Effector memory CD4-positive, alpha-beta T cell (primary cell): ENCODE measurements at places on chromosomes 5 and 9.
A peak's percentile ranks its signal among the peaks of the same experiment; 100 is the strongest.

DNA sequence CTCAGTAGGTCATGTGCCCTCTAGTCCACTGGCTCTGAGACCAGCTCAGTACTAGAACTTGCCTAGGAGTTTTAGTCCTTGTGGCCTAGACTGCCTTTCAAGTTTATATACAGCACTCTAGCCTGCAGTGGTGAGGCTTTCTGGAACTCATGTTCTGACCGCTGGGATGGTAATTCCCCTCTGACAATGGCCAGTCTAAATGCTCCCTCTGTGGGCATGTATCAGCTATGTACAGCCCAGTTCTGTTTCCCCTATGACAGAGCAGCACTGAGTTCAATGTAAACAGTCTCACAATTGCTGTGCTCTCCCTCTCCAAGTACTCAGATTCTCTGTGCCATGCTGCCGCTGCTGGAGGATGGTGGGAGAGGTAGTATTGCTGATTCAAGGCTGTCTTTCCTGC, 68.6 kb upstream of the SLC27A6 start:
- no peaks in the 10 kb centered on the region for H3K27me3 ChIP-seq
- no peak for DNase-seq
- no peak overlapping the region for H3K4me3 ChIP-seq
- H3K36me3 ChIP-seq = no peaks in the 10 kb centered on the region
- no peaks in the 10 kb centered on the region for H3K4me1 ChIP-seq

- no peaks in the 10 kb centered on the region for H3K27me3 ChIP-seq
- no peak overlapping the region for H3K4me3 ChIP-seq
- DNase-seq = no peak
- no peaks in the 10 kb centered on the region for H3K36me3 ChIP-seq
These were observed 55.7 kb upstream of the SLC44A1 start for GRCh38 chr9:105188746-105189145.

- no peak overlapping the region for H3K4me3 ChIP-seq
- H3K27me3 ChIP-seq = no peaks in the 10 kb centered on the region
- DNase-seq = no peak
- no peak overlapping the region for H3K27ac ChIP-seq
- H3K4me1 ChIP-seq = no peaks in the 10 kb centered on the region
- no peaks in the 10 kb centered on the region for H3K36me3 ChIP-seq
These were observed 7.2 kb upstream of the SMIM32 start for GRCh38 chr5:136200130-136200529.

DNA sequence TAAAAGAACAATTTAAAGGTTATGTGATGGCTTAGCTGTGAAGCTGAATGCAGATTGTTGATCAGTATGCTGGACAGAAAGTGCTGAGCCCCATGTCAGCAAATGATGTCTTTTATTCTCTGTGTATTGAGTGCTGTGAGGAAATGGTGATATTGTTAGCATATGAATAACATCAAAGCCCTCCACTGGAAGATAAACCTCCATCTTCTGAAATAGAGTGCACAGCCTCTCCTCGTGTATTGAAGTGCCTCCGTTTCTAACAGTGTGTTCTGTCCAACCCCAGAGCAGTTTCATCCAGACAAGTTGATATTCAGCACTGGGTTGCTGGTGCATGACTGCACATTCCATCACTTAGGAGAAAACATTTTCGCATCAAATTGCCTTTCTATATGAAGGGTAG, 242.9 kb downstream of the CSNK1G3 start:
- H3K4me3 ChIP-seq = no peak overlapping the region
- no peaks in the 10 kb centered on the region for H3K36me3 ChIP-seq
- no peaks in the 10 kb centered on the region for H3K27me3 ChIP-seq
- H3K27ac ChIP-seq = no peak overlapping the region

DNA sequence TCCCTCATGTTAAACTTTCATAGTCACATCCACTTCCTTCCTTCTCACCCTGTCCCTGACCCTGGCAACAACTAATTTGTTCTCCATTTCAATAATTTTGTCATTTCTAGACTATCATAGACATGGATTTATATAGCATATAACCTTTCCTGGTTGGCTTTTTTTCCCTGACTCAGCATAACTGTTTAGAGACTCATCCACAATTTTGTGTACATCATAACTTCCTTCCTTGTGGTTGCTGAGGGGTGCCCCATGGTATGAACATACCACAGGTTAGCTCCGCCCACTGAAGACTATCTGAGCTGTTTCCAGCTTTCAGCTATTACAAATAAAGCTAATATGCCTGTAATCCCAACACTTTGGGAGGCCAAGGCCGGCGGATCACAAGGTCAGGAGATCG, 137.3 kb downstream of the PHF2 start:
- no peaks in the 10 kb centered on the region for H3K4me1 ChIP-seq
- no peak overlapping the region for H3K4me3 ChIP-seq
- no peak for DNase-seq
- H3K36me3 ChIP-seq = no peaks in the 10 kb centered on the region
- H3K27ac ChIP-seq = no peak overlapping the region
- H3K27me3 ChIP-seq = no peaks in the 10 kb centered on the region

GRCh38 chr9:85553475-85553874, 188.3 kb downstream of the AGTPBP1 start:
- H3K4me3 ChIP-seq = no peak overlapping the region
- no peak overlapping the region for H3K27ac ChIP-seq
- no peaks in the 10 kb centered on the region for H3K4me1 ChIP-seq
- no peak for DNase-seq

- H3K4me1 ChIP-seq = peaks cover 81% of the 10 kb centered on the region
- H3K4me3 ChIP-seq = peak overlapping the region; percentile 71
- peak overlapping the region; percentile 100 for H3K27ac ChIP-seq
These were observed 7.4 kb downstream of the TRAF1 start for GRCh38 chr9:120918931-120919842.

DNA sequence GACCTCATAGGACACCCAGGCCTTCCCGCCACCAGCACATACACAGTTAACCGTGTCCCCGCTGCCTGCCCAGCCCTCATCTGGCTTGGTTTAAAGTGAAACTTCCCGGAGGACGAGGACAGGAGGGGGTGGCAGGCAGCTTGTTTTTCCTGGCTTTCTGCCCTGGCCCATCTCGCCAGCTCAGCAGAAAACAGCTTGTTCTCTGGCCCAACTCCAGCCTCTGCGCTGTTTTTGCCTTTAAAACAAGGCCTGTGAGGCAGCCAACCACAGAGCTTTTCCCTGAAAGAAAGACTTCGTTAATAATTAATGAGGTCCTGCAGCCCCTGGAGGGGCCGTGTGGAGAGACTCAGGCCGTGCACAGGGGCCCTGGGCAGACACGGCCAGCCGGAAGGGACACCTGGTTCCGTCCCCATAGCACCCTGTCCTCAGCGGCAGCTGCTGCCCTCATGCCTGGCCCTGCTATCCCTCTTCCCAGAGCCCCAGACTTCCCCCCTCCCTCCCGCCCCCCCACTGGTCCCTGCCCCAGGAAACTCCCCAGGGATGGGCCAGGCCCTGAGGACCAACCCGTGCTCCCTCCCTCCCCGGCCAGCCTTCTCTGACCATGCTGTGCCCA, 108.7 kb downstream of the RXRA start:
- no peak overlapping the region for H3K4me3 ChIP-seq
- H3K27me3 ChIP-seq = no peaks in the 10 kb centered on the region
- no peak overlapping the region for H3K27ac ChIP-seq
- no peak for DNase-seq
- no peaks in the 10 kb centered on the region for H3K4me1 ChIP-seq

- H3K27ac ChIP-seq = no peak overlapping the region
- no peak for DNase-seq
- H3K4me1 ChIP-seq = no peaks in the 10 kb centered on the region
- H3K27me3 ChIP-seq = no peaks in the 10 kb centered on the region
These were observed 18.9 kb upstream of the RASEF start for GRCh38 chr9:83081846-83082245.

GRCh38 chr9:103816146-103816545, 278.0 kb upstream of the SMC2 start:
- H3K27me3 ChIP-seq = no peaks in the 10 kb centered on the region
- no peak overlapping the region for H3K4me3 ChIP-seq
- H3K36me3 ChIP-seq = no peaks in the 10 kb centered on the region
- H3K4me1 ChIP-seq = no peaks in the 10 kb centered on the region

- DNase-seq = no peak
- no peak overlapping the region for H3K27ac ChIP-seq
- H3K36me3 ChIP-seq = no peaks in the 10 kb centered on the region
- H3K4me1 ChIP-seq = no peaks in the 10 kb centered on the region
- H3K27me3 ChIP-seq = no peaks in the 10 kb centered on the region
- H3K4me3 ChIP-seq = no peak overlapping the region
These were observed 239.0 kb downstream of the FSTL4 start for GRCh38 chr5:133373121-133373870.

DNA sequence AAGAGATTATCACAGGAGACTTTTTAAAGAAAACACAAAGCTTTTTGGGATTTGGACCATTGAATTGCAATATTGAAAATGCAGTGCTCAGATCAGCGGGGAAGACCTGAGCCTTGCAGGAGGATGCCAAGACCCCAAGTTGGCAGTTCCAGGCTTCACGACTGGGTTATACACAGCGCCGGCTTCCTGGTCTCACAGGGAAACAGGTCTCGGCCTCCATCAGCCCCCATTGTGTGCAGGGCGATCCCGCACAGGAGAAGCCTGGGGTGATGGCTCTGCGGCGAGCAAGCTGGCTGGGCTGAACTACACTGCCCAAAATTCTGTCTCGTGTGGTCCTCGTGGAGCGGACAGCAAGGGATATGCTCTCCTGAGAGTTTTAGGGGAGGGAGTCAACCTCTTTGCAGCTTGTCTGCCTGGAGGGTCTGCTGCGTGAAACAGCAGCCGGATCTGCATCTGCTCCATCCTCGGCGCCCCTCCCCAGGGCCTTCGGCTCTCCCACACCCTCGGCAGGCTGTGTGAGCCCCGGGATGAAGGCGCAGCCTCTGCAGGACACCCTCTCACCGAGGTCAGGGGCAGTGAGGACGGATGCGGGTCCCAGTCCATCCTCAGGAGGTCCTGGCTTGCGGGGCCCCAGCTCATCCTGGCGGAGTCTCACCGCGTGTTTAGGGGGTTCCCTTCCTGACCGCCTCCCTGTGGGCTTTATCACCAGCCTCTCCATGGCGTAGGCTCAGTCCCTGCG, 60.6 kb downstream of the NSUN2 start:
- H3K27me3 ChIP-seq = no peaks in the 10 kb centered on the region
- no peak overlapping the region for H3K27ac ChIP-seq
- no peaks in the 10 kb centered on the region for H3K4me1 ChIP-seq
- H3K36me3 ChIP-seq = no peaks in the 10 kb centered on the region
- no peak overlapping the region for H3K4me3 ChIP-seq

GRCh38 chr5:93303291-93303691, 277.7 kb downstream of the NR2F1-AS1 start:
- H3K4me1 ChIP-seq = no peaks in the 10 kb centered on the region
- H3K36me3 ChIP-seq = no peaks in the 10 kb centered on the region
- DNase-seq = no peak
- no peaks in the 10 kb centered on the region for H3K27me3 ChIP-seq
- no peak overlapping the region for H3K27ac ChIP-seq

GRCh38 chr5:56146674-56147073, 86.5 kb downstream of the ANKRD55 start:
- H3K36me3 ChIP-seq = no peaks in the 10 kb centered on the region
- no peak overlapping the region for H3K4me3 ChIP-seq
- no peak for DNase-seq
- H3K27me3 ChIP-seq = no peaks in the 10 kb centered on the region
- H3K4me1 ChIP-seq = peaks cover 5% of the 10 kb centered on the region

DNA sequence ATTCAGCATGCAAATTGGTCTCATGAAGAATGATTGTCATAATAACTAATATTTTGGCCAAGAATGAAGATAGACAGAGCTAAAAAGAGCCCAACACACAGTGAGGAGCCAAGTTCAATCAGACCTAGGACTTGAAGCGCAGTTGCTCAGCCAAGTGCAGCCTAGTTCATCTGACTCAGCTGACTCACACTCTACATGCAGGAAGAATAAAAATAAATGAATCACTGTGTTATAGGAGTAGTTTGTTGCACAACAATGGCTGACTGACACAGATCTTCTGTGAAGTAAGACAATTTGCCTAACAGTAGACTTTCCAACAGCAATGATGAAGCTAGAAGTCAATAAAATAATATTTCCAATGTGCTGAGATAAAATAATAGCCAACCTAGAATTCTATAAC, 261.5 kb downstream of the CEMIP2 start:
- DNase-seq = no peak
- H3K4me1 ChIP-seq = no peaks in the 10 kb centered on the region
- H3K27ac ChIP-seq = no peak overlapping the region
- H3K4me3 ChIP-seq = no peak overlapping the region
- no peaks in the 10 kb centered on the region for H3K27me3 ChIP-seq

- H3K36me3 ChIP-seq = no peaks in the 10 kb centered on the region
- no peaks in the 10 kb centered on the region for H3K27me3 ChIP-seq
- H3K27ac ChIP-seq = peak within 1 kb of the TSS; percentile 64
These were observed at the start of gene GM2A for GRCh38 chr5:151252762-151253604. GM2A (plus strand) TSS chr5:151253185; CDS start chr5:151253217, 32 bp downstream.

GRCh38 chr5:125196481-125197111, 450.2 kb upstream of the ZNF608 start:
- DNase-seq = no peak
- no peak overlapping the region for H3K27ac ChIP-seq
- H3K4me3 ChIP-seq = no peak overlapping the region
- no peaks in the 10 kb centered on the region for H3K27me3 ChIP-seq
- no peaks in the 10 kb centered on the region for H3K36me3 ChIP-seq

- H3K27me3 ChIP-seq = no peaks in the 10 kb centered on the region
- H3K4me3 ChIP-seq = no peak overlapping the region
- H3K4me1 ChIP-seq = peaks cover 6% of the 10 kb centered on the region
- H3K27ac ChIP-seq = no peak overlapping the region
These were observed 17.4 kb downstream of the DNLZ start for GRCh38 chr9:136346157-136346481.

GRCh38 chr5:169029037-169029436, 271.9 kb downstream of the SLIT3 start:
- H3K4me3 ChIP-seq = no peak overlapping the region
- H3K27ac ChIP-seq = no peak overlapping the region
- DNase-seq = no peak
- H3K27me3 ChIP-seq = no peaks in the 10 kb centered on the region
- no peaks in the 10 kb centered on the region for H3K36me3 ChIP-seq

DNA sequence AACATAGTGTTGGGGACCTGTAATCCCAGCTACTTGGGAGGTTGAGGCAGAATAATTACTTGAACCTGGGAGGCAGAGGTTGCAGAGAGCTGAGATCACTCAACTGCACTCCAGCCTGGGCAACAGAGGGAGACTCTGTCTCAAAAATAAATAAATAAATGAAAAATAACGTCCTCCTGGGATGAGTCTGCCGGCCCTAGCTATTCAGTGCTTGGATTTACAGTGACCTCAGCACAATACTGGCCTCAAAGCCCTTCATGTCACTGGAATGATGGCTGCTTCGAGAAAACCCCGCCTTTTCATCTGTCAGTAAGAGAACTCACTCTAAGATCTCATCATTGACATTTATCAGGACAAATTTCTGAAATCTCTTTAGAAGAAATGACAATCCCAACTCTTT, 35.5 kb downstream of the SOX30 start:
- H3K27me3 ChIP-seq = no peaks in the 10 kb centered on the region
- H3K4me3 ChIP-seq = no peak overlapping the region
- H3K36me3 ChIP-seq = no peaks in the 10 kb centered on the region
- DNase-seq = no peak
